A172 (cell line): ENCODE measurements at places on chromosomes 3 and 15.
A peak's percentile ranks its signal among the peaks of the same experiment; 100 is the strongest.

GRCh38 chr15:65287520-65287855 lies 805 bp upstream of the PARP16 start:
- no peak for DNase-seq

- DNase-seq: no peak
Measured at GRCh38 chr15:70047386-70048197, 50.1 kb downstream of the TLE3 start.

DNA sequence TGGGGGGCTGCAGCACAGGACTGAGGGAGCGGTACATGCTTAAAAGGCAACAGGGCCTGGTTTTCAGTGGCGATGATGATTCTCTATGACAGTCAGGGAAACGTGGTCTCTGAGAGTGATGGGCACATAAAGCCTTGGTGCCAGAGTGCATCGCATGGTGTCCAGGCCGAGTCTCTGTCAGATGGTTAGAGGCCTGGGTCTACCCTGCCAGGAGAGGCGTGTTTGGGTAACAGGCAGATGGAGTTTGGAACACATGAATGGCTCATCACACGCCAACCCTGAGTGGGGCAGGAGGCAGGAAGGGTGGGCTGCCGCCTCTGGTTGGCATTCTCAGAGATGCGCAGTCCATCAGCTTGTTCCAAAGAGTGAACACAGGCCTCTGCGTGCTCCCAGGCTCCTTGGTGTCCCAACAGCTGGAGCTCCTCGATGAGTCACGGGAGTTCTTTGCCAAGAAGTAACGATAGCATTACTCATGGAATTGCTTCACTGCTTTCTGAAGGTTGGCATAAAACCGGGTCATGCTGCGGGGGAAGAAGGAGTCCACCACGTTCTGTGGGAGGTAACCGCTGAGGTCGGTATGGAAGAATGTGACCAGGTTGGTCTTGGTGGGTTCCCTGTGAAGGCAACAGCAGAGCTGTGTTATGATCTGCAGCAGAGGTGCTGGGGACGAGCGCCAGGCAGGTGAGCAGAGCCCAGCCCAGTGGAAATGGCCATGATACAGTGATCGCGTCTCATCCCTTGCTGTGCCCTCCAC lies 11.0 kb downstream of the STARD5 start:
- peak; percentile 96 for DNase-seq

DNA sequence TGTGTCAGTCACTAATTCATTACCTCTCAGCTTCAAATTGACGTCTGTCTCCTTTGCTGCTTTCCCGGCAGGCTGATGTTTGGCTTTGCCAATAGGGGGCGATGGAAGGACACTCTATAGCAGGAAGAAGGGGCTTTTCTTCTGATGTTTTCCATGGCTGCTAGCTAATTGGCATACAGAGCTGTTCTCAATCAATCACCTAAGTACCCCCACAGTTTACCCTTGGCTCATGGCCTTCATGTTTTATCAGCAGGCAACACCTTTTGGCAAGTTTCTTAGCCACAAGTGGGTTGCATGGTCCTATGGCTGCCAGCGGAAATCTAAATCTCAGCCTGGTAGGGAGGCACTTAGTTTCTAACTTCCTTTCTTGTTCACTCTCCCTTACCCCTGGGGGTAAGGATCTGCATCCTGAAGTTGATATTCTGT lies 45.0 kb downstream of the ESYT3 start:
- DNase-seq: peak; percentile 26

- no peak for DNase-seq
Measured at GRCh38 chr15:78244101-78244500, 9.7 kb upstream of the ACSBG1 start.

DNA sequence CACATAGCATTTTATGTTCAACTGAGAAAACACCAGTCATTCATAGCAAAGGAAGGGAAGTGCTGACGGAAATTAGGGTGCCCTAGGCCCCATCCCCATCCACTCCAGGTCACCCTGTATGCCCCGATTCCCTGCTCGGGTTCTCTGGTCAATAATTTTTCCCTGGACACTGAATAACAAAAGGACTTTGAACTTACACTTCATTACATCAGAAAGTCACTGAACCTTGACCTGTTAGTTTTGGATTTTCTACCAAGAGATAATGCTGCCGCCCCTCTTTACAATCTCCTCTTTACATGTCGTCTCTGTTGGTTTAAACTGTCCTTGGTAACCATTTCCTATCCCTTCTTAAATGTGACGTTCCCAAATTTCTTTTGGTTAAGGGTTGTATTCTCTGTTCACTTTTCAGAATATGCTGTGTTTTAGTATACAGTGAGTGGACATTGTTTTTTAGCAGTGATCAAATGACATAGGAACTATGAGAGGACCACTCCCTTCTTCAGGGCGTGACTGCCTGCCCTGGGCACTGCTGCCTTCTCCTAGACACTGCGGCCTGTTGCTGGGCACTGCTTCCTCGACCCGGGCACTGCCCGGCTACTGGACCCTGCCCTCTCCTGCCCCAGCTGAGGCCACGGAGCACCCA lies 13.6 kb upstream of the AHSG start:
- no peak for DNase-seq

GRCh38 chr3:72872183-72872582 lies 15.7 kb upstream of the GXYLT2 start:
- no peak for DNase-seq

DNA sequence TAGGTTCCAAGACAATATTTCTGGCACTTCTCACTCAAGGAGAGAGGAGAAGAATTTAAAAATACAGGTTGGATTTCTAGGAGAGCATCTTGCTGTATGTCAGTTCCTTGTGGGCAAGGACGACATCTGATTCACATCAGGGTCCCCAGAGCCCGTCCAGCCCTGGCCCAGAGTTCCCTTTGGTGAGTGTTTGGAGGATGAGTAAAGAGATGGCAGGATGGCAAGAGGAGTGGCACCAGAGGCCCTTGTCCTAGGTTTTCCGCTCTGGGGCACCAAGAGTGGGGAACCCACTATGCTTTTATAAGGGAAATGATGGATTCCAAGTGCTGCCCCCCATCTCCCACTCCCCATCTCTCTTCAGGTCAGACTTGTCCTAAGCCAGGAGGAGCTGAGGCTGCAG lies 181.8 kb downstream of the TBC1D2B start:
- no peak for DNase-seq

GRCh38 chr3:176840641-176841286 lies 356.5 kb downstream of the TBL1XR1 start:
- DNase-seq: no peak

DNA sequence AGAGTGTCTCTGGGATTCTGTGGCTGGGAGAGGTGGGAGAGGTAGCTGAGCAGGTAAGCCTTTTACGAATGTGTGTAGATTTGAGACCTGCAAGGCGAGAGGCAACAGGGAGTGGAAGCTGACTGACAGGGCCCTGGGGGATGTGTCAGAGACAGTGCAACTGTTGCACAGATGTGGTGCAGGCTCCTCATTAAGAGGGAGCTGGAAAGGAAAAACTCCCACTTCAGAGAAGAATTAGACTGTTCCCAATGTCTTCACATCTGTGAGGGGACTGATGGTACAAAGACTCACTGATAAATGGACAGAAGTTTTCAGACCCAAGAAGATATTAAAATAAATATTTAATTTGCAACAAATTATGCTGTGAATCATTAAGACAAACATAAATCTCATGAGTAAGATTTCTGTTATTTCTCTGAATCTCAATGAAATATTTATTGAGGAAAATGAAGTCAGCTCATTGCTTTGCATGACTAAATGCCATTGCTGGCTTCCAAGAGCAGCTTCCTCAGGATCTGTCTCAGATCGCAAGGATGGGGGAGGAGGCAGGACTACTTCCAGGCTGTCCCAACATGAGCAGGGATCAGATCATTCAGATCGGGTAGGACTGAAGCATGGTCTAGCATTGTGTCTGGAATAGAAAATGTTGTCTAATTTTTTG lies 127.3 kb upstream of the ROPN1 start:
- DNase-seq: peak; percentile 75

GRCh38 chr3:186277268-186277909 lies 84.6 kb downstream of the DGKG start:
- DNase-seq: peak; percentile 49

GRCh38 chr3:15440891-15441290 lies 13.5 kb downstream of the EAF1 start:
- DNase-seq: no peak

DNA sequence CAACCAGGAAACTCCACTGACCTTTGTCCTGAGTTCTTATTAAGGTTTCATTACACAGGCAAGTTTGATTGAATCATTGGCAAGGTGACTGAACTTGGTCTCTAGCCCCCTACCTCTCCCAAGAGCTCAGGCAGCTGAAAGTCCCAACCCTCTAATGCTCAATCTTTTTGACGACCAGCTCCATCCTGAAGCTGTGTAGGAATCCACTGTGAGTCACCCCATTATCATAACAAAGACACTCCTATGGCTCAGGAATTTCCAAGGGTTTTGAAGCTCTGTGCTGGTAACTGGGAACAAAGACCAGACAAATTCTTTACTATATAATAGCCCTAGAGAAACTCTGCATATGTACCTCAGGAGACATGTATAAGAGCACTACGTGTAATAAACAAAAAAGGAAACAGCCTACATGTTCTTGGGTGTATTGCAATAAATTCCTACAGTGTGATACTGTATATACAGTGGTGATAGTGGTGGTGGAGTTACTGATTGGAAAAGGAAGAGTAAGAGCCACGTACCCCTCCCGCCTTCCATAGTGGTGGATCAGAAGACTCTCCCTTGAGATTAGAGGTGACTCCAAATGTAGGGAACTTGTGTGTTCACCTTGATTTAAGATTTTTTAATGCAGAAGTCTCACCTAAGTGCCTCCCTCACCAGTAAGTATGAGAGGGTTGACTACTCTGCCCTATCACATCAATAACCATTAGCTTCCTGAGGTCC lies 116.6 kb downstream of the ST8SIA2 start:
- DNase-seq: peak; percentile 13

DNA sequence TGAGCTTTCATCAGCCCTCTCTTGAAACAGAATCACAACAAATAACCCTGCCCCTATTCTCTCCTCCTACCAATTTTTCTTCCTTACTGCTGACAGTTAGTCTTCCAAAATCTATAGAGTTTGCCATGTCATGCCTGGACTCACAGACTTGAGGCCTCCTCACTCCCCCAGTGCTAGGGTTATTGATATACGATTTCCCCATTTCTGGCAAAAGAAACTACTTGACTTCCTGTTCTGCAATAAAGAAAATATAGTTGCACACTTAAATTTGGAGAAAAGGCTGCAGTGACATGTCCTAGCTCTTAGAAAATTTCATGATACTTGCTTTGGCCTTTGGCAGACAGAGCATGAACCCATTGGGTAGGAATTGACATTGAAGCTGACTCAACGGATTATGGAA lies 75.9 kb downstream of the CYP19A1 start:
- no peak for DNase-seq

GRCh38 chr15:38228618-38229017 lies 24.0 kb upstream of the SPRED1 start:
- DNase-seq: no peak

DNA sequence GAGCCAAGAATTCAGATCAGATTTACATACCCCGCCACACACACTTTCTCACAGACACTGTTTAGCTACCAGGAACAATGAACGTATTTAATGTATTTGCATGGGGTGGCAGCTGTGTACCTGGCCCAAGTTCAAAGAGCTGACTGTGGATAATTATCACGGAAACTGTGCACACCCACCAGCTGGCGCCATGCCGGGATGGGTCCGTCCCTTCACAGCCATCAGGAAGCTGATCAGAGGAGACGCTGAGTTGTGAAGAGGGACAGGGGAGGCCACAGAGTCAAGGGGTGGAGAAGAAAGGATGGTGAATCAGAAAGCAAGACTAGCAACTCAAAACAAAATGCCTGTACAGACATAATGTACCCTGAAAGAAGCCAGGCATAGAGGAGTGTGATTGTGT lies 13.1 kb upstream of the PLA2G4D start:
- DNase-seq: no peak

- no peak for DNase-seq
Measured at GRCh38 chr3:18064586-18064985, 322.2 kb upstream of the TBC1D5 start.

- DNase-seq: peak; percentile 39
Measured at GRCh38 chr3:17258823-17259436, 374.2 kb downstream of the PLCL2 start.

DNA sequence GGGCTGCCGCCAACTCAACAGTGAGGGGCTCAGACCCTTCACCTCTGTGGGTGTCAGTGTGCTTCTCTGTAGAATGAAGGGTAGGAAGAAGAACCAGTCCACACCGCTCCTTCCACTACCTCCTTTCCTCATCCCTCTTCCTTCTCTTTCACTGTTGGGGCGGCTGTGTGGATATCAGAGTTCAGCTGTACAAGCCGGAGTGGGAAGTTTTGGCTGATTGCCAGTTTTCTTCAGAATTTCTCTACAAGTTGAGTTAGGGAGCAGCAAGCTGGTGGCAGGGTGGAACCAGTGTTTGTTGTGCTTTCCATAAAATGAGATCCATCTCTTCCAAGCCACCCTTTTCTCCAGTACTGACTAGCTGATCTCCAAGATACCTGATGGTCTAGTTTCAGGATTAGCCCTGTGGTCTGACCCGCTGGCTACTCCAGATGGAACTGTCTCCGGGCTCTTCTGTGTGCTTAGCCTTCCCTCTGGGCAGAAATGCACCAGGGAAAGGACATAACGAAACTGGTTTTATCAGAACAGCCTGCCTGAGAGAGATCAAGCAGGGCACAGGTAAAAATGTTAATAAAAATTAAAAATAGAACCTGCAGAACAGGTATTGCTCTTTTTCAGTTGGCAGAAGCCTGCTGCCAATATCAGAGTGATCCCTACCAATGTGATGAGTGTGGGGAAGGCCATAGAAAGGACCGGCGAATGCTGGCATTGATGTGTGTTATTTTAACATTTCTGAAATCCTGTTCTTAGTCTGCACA lies 169.9 kb upstream of the TSC22D2 start:
- no peak for DNase-seq

GRCh38 chr3:83189634-83190033 lies 1428.2 kb upstream of the GBE1 start:
- DNase-seq: peak; percentile 13

- DNase-seq: no peak
Measured at GRCh38 chr3:118970819-118971218, 63.8 kb downstream of the IGSF11 start.

DNA sequence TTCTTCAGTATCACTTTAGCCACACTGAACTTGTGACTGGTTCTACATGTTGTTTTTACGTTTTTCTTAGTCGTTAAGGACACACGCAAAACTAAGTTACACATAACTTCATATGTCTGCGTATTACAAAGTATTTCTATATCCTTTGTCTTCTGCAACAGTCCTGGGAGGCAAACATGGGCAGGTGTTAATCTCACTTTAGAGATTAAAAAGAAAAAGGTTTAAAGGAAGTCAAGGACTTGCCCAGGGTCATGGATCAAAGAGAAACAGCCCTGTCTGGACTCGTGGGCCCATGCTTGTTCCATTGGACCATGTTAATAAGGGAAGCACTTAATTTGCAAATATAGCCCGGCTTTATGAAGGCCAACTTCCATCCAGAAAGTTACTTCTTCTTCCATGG lies 98.6 kb upstream of the LPP start:
- no peak for DNase-seq

DNA sequence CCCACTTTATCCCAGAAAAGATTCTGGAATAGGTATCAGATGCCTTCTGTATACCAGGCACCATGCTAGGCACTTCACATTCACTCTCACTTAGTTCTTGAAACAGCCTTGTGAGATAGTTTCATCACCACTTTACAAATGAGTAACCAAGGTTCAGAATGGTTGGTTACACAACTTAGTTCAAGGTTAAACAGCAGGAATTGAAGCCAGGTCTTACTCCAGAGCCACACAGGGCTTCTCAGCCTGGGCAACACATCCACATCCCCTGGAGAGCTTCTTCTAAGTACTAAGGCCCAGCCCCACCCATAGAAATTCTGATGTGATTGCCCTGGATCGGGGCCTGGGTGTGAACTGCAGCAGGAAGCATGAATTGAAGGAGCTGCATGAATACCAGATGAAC lies 18.6 kb downstream of the WHAMM start:
- DNase-seq: no peak
